ENCODE measurements at places on chromosomes 6 and 20.

GRCh38 chr20:57970116-57970515 lies 258.3 kb downstream of the ANKRD60 start:
- no peak for DNase-seq

DNA sequence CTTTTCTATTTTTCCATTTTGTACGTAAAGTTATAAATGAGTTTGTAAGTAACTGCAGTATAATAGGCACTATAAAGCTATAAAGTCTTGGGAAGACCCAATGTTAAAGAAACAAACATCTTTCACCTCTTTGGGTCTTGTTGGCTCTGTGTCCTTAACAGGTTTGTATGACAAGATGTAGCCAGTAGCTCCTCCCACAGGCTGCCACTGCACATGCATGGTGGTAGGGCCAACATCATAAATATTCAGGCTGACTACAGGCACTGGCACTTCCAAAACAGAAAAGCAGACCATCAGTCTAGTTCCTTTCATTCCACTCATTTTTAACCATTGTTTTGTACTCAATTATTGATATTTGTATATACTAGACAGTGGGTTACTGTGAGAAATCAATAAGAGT lies 59.9 kb downstream of the COL12A1 start:
- no peak for DNase-seq

DNA sequence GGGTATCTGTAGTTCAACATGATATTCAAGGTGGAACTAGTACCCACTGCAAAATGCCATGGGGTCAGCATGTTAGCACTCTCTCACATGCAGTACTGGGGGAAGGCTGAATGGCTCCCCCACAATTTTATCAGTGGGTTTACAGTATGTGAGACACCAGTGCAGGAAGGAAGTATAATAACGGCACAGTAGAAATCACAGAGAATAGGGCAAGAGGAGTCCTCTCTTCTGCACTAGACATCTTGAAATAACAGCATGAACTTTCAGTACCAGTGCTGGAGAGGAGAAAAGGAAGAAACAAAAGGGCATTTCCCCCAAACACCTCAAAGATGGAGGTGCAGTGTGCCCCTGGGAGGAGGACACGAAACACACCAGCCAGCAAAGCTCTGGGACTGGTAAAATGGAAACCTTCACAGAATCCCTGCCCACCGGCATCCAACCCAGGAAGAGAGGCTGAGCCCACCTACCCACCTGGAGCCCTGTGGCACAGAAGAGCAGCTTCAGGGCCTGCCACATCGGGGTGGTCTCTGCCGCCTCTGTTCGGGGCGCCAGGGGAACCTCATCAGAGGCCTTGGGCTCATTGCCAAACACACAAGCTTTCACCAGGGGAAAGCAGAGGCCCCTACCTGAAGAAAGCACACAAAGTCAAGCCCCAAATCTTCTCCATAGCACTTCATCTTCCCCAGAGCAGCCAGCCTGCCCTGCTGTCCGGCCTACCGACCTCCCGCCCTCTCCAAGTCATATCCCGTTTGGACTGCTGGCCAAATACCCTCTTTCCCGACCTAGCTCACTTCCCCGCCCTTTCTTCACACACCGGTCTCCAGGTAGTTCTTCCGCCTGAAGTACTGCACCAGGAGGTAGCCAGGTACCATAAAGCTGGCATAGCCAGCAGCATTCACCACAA lies 1.2 kb downstream of the SLC35B2 start:
- DNase-seq: no peak

DNA sequence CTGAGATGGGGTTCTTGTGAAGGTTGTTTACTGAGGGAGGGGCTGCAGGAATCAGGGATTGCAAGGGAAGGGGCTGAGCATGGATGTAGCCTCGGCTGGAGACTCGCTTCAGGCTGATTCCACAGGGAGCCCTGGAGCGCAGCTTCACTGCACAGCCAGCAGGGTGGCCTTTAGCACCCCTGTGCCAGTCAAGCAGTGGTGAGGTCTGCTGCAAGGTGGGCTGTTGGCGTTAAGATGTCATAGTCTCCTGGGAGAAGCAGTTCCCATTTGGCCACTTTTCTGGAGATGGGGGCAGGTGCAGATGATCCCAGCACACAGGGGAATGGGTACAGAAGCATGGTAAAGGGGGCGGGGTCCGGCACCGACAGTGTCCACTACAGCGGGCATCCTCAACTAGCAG lies 126.3 kb downstream of the TOX2 start:
- DNase-seq: no peak

DNA sequence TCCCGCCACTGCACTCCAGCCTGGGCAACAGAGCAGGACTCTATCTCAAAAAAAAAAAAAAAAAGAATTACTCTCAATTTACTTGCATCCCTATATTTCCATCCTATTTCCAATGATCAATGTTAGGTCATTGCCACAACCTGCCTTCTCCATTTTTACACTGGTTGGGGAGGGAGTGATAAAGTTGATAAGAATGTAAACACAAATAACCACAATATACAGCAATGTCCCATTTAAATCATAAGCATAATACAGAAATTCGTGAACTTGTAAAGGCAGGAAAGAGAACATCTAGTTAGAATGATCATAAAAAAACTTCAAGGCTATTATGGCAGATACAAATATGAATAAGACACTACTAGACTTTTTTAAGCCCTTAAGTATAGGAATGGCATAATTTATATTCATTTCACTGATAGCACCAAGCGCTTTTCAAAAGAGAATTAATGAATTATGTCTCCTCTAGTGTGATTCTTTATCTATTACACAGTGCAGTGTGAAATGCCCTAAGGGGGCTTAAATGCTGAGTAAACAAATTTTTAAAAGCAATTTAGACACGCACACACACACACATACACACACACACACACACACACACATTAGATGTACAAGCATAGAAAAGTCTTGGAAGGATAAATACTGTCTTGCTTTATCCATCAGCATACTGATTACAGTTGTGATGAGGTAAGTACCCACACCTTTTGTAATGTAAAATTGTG lies 33.5 kb upstream of the RAB23 start:
- DNase-seq: no peak

DNA sequence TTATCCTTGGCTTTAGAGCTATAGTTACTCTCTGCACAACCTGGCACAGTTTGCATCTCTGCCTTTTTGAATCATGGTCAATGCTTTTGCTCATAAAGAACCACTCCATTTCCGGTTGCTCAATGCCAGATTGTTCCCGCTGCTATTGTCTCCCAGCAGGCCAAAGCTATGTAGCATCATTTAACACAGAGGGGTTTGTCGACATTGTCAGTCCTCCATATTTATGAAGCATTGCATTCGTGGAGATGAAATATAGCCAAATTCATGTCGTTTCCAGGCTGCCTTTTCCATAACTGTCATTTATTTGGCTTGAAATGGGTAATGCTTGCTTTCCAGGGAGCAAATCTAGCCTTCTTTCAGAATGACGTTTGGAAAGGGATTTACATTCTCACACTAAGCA lies 598.8 kb downstream of the EPHA7 start:
- DNase-seq: no peak

DNA sequence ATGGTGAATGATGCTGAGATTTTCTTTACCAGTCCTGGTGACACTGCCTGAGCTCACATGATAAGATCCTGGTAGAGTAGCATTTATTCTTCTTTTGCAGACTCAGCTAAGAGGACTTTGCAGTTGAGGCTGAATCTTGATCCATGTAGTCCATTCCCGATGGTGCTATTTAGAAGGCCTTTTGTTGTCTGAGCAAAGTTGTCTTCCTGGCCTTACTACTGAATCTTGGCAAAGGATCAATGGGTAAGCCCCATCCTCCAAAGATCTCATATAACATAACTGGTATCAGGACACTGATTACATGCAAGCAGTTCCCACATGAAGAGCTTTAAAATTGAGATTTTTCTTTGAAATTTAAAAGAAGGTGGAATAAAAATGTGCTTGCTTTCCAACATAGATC lies 291.6 kb downstream of the SOX4 start:
- DNase-seq: no peak

DNA sequence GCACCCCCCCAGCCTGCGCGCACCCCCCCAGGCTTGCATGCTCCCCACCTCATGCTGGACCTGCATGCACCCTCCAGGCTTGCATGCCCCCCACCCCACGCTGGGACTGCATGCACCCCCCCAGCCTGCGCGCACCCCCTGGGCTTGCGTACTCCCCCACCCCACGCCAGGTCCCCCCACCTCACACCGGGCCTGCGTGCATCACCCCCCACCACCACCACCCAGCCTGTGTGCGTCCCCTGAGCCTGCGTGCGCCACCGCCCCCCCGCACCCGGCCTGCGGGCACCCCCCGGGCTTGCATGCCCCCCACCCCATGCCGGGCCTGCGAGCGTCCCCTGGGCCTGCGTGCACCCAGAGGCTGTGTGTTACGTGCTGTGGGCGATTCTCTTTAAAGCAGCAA lies 61.0 kb upstream of the SLCO4A1 start:
- DNase-seq: no peak

GRCh38 chr20:18014411-18014810 lies 43.3 kb downstream of the OVOL2 start:
- no peak for DNase-seq

- DNase-seq: peak; percentile 69
Measured at GRCh38 chr6:163711615-163712565, 297.4 kb downstream of the QKI start.

GRCh38 chr6:41656002-41656691 lies 17.9 kb downstream of the MDFI start:
- no peak for DNase-seq

GRCh38 chr20:62977613-62978560 lies 25.4 kb downstream of the SLC17A9 start:
- no peak for DNase-seq

DNA sequence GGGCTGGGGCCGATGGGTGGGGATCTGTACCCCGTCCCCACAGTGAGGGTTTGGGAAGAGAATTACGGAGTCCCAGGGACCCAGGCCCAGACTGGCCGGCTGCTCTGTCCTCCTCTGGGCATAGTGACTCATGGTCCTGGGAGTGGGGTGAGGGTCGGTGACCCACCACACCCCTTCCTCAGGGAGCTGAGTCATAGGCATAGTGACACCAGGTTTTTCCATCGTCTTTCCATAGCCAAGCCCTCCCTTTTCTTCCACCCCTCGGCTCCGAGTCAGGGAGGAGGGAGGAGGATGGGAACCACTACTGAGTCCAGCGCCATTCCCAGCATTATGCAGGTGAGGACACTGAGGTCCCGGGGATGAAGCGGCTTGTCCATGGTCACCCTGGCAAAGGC lies 8.9 kb downstream of the CYP21A2 start:
- DNase-seq: no peak

DNA sequence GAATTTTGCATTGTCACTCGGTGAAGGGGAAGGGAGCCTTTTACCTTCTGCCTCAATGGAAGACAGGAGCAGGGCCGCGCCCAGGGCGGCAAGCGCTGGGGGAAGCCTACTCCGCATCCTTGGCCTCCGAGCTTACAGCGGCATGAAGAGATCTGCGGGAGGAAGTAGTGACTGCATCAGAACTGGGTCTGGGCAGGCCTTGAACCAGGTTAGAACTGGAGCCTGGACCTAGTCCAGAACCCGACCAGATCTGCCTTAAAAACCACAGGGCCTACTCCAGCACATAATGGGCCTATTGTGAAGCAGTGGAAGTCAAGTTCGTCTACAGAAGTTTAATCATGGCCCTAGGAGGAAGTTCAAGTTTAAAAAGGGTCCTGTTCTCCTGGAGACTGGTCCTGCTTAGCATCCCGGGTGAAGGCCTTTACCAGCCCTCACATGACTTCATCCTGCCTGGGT lies 3.1 kb downstream of the COL12A1 start:
- no peak for DNase-seq

- DNase-seq: peak; percentile 32
Measured at GRCh38 chr6:57283911-57284455, 33.4 kb upstream of the PRIM2 start.

DNA sequence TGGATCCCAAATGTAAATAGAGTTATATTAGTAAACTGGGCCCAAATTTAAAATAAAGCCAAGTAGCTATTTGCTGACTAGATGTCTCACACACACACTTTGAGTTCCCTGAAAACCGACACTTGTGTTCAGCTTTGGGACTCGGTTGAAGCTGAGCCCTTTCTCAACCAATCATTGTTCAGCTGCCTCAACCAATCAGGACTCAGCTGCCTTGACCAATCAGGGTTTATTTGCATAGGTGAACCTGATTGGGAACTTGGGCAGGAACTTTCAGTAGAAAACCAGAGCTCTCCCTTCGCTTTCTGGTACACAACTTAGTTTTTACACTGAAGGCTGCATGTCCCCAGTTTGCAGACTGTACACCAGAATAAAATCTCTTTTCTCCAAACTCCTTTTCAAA lies 301.7 kb downstream of the FOXA2 start:
- no peak for DNase-seq

- no peak for DNase-seq
Measured at GRCh38 chr6:33616913-33617312, 4.2 kb upstream of the ITPR3 start.

DNA sequence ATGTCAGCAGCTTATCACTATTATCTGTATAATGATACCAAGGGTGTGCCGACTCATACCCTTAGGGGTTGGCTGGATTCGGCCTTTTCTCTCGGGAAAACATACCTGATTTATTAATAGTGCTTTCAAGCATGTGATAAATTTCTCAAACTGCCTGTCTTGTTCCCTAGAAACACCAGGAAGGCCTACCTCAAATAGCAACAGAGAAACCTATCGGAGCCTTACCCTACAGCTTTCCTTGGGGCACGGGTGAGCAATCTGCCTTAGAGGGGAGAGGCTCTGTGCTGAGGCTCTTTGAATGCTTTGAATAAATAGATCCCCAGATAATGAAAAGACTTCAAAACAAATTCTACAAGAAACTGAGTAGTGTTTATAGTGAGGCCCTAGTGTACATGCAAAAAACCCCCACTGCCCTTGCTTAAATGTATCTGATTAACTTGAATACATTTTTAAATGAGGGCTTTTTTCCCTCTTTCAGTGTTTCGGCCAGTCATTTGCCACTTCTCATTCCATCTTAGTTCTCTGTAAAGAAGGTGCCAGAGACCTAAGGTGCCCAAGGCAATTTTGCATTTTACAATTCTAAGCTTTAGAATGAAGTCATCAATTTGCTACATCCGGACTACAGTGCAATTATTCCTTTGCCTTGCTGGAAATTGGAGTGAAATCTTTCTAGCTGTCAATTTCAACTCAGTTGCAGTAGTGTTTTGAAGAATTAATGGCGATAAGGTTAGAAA lies 320.1 kb downstream of the ESR1 start:
- DNase-seq: no peak

DNA sequence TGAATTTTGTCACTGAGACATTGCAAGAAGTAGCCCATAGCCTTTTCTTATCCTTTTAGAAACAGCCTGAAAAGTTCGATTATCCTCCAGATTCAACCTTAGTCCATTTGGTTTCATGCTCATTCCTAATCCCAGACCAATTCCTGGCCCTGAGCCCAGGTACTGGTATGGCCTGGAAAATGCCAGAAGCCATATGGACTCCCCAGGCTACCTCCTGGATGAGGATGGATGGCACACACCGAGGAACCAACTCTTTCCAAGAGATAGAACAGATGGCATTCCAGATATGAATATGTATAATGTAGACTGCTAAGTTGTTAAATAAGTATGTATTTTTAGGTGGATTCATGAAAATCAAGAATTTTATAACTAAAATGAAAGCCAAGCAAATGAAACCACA lies 51.6 kb upstream of the SNAP25 start:
- DNase-seq: no peak

- peak; percentile 73 for DNase-seq
Measured at GRCh38 chr6:169654598-169655391, 47.0 kb downstream of the WDR27 start.
